NCI-H460 (cell line): ENCODE measurements at places on chromosomes 7 and 10.

DNA sequence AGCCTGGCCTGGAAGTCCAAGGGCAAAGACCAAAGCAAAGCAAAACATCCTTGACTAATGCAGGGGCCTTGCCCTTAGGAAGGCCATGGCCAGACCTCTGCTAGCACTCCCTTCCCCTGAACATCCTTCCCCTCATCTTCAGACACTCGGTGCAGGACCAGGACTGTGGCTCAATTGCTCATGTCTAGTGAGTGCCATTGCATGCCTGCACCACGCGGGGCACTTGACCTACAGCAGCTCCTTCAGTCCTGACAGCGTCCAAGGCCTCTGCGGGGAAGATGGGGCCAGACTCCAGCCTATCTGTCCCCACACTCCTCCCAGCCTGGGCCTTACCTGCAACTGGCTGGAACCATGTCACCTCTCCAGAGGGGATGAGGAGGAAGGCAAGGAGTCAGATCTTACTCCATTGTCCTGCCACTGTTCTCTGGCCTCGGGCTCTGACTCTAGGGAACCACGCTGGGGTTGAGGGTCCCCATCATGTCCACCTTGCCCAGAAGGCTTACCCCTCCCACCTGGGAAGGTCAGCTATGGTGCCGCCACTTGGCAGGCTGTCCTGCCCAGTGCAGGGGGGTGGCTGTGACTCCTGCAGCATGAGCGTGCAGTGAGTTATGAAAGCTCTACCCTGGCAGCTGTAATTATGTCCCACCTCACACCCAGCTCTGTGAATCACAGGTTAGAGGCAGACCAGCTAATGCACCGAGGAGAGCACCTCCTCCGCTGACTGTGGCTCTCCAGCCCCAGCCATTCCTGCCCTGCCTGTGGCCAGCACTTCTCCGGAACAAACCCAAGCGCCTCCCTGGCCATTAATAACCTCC, 16.1 kb downstream of the DRGX start:
- peak; percentile 8 for DNase-seq

DNA sequence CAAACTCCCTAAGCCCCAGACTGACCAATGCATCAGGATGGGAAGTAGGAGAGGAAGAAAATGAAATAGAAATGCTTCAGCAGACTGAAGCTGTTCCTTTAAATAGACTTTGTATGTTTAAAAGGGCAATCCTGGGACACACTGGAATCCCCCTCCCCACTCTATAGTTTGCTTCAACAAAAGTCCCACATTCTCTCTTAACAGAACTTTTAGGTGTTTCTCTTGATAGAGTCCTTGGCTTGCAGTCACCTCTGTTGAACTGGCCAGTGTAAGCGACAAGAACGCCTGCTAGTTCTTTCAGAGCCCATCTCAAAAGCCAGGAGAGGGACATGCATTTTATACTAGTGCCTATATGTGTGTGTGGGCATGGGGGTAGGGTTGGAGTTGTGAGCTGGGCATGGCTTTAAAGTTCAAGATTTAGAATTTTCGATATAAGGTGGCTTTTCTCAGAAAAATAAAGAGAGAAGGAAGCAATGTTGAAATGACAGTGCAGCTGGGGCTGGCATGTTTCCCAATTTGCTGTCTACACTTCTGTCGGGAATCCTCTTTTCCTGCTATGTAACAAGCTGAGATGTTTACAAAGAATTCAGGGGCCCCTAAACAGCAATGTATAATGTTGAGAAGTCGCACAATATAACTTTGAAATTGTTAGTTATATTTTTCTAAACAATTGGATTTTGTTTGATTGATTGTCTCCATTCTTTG, 2.1 kb downstream of the TBX20 start:
- no peak for DNase-seq

DNA sequence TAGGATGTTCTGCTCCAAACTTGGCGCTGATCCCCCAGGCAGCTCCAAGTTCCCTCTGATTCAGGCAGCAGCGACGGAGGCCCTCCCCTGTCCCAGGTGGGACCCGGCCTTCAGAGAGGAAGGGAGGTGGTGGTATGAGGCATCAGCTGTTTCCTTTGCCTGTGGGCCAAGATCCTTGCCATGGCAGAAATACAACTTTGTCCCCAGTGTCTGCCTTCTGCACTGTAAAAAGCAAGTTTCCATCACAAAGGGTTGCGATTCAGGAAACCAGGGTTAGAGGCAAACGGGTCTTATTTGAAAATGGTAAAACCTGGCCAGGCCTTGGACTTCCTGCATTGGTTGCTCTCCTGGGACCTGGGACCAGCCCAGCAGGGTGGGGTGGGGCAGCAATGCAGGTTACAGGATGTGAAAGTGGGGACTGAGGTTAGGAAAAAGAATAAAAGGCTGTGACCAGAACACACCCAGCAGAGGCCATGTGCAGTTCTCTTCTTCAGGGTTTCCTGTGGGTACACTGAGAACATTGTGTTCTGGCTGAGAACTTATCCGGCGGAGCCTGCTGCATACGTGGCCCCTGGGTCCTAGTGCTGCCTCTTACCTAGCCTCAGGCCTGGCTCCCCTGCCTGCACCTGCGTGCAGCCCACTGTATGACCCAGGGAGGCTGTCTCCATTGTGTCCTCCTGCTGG, 25.1 kb upstream of the DDIT4 start:
- peak; percentile 59 for DNase-seq

DNA sequence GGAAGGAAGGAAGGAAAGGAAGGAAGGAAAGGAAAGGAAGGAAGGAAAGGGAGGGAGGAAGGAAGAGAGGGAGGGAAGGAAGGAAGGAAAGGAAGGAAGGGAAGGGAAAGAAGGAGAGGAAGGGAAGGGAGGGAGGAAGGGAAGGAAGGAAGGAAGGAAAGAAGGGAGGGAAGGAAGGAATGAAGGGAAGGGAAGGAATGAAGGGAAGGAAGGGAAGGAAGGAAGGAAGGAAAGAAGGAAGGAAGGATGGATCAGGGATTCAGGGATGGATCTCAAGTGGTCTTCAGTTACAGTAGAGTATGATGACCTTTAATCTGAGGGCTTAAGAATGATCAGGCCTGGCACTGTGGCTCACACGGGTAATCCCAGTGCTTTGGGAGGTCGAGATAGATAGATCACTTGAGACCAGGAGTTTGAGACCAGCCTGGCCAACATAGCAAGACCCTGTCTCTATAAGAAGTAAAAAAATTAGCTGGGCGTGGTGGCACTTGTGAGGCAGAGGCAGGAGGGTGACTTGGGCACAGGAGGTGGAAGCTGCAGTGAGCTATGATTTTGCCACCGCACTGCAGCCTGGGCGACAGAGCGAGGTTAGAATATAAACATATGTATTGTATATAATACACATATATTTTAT, 760 bp upstream of the FOXK1 start:
- no peak for DNase-seq

DNA sequence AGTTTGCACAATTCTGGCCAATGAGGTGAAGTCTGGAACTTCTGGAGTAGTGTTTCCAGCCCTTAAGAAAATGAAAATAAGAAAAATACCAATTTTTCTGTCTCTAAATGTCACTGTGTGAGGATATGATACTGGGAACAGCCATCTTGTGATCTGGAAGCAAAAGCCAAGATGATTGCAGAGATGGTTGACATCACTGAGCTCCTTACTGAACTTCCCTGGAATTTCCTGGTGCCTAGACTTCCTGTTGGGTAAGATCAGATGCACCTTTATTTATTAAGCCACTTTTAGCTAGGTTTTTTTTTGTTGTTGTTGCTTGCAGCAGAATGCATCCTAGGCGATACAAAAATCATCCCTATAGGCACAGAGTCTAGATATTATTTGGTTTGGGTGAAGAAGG, 27.3 kb upstream of the INHBA start:
- no peak for DNase-seq
